ENCODE measurements at places on chromosomes 4 and X. TPM values are rescaled to one million over a fixed set of nuclear protein-coding genes. Genes with fewer than 3 reads are reported as not detected.
A peak's percentile ranks its signal among the peaks of the same experiment; 100 is the strongest.

- DNase-seq, result no peak
These were observed 139.6 kb downstream of the AASDH start for GRCh38 chr4:56247646-56248045.

DNA sequence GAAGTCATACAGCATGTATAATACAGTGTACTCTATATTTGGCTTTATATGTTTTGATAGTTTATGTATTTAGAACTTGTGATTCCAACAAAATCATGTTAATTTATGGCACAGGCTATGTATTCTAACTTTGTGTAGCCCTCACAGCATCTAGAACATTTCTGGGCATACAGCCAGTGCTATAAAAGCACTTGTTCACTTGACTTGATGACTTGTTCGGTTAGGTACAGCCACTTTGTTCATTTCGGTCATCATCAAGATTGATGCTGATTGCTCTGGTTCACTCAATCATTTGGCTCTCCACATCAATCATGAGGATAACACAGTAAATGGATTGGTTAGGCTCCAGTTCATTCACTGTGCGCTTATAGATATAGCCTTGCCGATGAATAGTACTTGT, 97.6 kb upstream of the IRS4 start:
- no peak for DNase-seq

ETDA gene
- not detected for total RNA-seq

DNA sequence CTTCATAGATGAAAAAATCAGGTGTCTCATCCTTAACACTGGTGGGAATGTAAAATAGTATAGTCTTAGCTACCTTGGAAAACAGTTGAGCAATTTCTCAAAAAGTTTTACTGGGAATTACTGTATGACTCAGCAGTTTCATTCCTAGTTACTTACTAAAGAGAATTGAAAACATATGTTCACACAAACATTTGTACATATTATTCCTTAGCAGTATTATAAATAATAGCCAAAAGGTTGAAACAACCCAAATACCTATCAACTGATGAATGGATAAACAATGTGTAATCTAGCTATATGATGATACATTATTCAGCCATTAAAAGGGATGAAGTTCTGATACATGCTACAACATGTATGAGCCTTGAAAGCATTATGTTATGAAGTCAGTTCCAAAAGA, 41.7 kb downstream of the RBM46 start:
- peak; percentile 84 for DNase-seq

DNA sequence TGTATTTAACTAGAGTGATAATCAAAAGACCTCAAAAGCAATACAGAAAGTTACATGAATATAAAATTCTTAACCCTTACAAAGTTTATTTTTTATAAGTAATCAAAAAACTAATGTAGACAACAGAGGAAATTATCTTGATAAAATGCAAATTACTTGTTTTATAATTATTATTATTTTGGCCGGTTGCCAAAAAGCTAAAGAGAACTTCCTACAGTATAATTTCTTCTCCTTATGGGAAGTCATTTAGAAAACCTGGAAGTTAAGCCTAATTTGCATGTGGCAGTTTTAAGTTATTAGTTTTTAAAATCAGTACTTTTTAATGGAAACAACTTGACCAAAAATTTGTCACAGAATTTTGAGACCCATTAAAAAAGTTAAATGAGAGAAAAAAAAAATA, 621.3 kb upstream of the PCDH10 start:
- DNase-seq, result no peak

DNA sequence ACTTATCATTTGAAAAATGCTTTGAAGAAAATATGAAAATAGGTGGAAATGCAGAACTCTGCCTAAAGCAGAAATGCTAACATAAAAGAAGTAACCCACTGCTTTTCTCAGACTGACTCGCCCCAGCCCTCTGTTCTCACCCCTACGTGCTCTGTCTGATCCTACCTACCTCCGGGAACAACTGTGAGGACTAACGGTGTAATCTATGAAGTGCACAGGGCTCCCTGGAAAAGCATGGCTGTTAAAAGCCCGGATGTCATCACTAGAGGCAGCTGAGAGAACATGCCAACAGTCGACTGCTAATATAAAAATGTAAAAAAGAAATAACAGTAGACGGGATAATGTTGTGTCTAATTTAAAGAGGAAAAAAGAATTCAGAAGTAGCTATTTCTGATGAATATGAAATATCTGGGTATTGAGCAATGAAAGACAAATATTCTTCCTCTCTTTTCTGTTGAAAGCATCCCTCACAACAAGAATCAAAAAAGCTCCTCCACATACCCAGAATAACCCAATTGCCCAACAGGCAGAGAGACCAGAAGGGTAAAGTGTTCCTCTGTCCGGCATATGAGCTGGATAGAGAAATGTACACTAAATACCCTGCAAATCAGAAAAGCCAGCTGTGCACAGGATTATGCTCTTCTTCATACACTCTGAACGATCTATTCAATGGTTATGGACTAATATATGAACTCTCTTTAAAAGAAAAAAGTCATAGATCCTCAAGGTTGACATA, 130.7 kb downstream of the TSPAN5 start:
- peak; percentile 17 for DNase-seq
